ENCODE measurements at places on chromosomes 16 and 17. TPM values are rescaled to one million over a fixed set of nuclear protein-coding genes. Genes with fewer than 3 reads are reported as not detected.

The ARHGAP44 gene
- 0.36 TPM for total RNA-seq

The PTGES3L gene
- 28.8 TPM for total RNA-seq

The ATP1B2 gene
- not detected for total RNA-seq

GRCh38 chr16:50040018-50040417, 15.0 kb downstream of the CNEP1R1 start:
- DNase-seq = peak; percentile 18

GRCh38 chr16:17083628-17084027, 387.1 kb downstream of the XYLT1 start:
- DNase-seq = no peak

- DNase-seq = no peak
Observed at GRCh38 chr17:8843344-8843743, 24.1 kb downstream of the PIK3R6 start.

DNA sequence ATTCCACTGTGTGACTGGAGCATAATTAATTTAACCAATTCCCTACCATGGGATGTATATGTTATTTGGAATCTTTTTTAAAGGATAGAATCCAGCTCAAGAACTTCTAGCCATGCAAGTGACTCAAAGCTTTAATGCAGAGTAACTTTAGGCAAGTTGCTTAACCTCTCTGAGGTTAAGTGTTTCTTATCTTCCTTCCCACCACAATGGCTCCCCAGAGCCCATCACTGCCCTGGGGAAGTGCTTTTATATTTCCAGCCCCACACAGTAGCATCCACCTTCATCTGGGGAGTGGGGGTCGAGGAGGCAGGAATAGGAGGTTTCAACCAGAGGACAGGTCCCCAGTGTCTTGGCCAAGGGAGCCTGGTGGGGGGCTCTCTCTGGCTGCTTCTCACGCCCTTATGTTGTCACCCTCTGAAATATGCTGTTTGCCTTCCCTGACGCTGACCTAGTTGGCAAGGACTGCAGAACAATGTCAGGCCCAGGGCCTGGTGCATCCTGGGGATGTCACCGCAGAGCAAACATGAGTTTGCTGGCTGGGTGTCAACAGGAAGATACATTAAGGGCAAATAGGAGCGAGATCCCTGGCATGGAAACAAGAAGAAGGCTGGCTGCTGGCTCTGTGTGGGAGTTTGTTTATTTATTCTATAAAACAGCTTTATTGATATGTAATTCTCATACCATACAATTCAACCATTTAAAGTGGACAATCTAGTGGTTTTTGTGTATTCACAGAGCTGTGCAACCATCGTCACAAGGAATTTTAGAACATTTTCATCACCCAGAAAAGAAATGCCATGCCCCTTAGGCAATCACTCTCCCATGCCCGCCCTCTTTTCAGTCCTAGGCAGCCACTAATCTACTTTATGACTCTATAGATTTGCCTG, 46.6 kb upstream of the WSB1 start:
- DNase-seq = peak; percentile 29

DNA sequence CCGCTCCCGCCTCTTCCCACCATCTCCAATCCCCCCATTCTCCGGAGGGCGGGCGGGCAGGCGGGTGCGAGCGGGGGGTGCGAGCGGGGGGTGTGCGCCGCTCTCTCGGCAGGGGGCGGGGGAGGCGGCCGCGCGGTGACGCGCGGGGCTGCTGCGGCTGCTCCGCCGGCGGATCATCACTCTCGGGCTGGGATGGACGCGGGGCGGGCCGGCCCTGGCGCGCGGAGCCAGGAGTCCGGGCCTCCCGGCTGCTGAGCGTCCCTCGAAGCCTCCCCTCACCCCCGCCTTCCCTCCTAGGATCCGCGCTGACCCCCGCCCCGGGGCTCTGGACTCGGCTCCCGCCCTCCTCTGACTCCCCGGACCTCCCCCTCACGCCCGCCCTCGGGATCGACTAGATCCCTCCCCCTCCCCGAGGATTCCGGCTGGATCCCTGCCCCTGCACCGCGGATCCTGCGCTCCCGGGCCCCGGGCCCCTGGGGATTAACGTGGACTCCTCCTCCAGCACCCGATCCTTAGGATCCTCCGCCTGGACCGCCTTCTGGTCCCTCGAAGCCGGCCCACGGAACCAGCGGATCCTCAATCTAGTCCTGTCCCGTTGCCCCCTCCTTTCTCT, 946 bp upstream of the TMEM256 start:
- no peak for DNase-seq

DNA sequence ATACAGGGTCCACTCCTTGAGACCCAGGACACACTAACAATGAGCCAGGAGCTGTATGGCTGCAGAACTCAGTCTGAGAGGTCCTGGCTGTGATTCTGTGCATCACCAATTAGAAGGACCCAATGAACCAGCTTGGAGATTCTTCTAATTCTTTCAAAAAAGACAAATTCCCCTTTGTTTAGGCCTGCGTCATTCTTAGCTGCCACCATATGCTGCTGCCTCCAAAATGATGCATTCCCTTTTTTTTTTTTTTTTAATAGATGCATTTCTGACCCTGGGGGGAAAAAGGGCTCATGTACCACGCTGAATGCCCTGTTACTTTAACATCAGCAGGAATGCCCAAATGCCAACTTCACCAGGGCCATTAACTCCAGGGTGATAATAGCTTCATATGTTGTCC, 28.5 kb downstream of the EMP2 start:
- no peak for DNase-seq

DNA sequence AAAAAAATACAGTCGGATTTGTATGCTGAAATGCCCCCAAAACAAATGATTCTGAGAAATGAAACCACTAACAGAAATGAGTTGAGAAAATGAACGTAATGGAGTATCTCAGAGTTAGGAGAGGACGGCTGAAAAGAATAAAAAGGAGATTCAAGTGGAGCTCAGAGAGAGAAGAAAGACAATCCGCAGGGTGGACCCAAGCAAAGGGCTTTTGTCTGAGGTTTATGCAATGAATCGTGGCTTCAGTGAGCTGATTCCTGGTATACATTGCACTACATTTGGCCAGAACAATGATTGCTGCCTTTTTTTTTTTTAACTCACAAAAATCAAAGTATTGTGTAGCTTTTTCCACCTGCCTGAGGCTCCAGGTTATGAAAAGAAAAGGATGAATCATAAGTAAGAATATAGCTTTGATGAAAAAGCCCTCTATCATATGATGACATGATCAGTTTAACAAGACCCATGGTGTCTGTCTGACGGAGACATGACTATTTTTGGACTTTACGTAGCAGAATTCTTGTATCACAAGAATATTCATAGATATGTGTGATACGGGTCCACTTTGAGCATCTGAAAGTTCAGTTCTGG, 4.4 kb upstream of the MED9 start:
- DNase-seq = no peak

- peak; percentile 25 for DNase-seq
Observed at GRCh38 chr17:3799181-3799945, 1.6 kb downstream of the ITGAE start.

DNA sequence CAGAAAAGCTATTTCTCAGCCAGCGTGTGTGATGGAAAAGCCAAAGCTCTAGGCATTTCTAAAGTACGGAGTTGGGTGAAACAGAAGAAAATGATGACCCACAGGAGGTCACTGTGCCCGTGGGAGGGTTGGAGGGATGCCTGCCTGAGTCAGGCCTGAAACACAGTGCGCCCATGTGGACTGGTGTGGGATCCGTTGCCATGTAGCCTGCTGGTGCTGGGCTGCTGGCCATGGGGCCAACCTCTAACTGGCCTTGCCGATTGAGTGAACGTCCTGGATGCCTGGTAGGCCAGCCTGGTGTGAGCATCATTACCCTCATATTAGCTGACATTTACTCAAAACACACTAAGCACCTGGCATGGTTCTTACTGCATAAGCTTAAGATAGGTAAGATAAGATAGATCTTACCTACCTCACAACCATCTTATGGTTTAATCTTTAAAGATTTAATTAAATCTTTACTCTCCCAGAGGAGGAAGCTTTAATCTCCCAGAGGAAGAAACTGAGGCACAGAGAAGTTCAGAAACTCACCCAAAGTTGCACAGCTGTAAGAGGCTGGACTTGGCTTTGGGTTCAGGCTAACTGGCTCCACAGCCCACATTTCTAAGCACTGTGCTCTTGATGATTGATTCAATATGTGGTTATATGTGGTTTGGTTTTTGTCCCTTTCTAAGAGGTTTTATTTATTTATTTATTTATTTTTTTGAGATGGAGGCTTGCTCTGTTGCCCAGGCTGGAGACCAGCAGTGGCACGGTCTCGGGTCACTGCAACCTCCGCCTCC, 15.7 kb downstream of the MGAT5B start:
- no peak for DNase-seq

Data from myocyte (in vitro differentiated cells).